ENCODE measurements at places on chromosomes 2 and 18.
A peak's percentile ranks its signal among the peaks of the same experiment; 100 is the strongest.

- DNase-seq: no peak
These were observed 16.8 kb downstream of the ATP6V1C2 start for GRCh38 chr2:10738192-10738591.

DNA sequence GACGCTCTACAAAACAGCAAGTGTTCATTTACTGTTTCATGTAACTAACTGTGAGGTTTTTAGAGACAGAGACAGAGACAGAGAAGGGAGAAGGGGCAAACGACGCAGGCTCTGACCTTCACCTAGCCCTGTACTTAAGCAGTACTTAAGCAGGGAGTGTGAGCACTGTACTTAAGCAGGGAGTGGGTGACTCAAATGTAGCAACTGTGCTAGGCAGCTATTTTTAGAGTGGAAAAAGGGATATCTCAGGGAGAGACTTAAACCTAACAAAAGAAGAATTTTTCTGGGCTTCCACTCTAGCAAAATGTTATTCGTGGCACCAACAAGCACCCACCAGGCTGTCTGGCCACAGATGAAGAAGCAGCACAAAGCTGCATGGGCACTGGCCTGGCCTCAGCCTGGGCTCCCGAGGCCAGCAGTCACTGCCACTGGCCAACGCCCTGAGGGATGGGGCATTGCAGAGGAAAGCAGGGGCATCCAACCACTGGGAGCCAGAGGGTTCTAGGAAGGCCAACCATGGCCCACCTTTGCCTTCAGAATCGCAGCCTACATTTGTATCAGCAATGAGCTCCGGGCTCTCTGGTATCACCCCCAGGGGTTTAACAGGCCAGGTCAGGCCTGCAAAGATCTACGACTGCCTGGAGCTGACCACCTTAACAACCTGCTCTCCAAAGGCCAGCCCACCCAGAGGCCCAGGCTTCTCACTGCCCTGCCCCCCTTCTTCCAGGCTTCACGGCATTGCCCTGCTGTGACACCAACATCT, 154.3 kb downstream of the TTC32 start:
- no peak for DNase-seq

DNA sequence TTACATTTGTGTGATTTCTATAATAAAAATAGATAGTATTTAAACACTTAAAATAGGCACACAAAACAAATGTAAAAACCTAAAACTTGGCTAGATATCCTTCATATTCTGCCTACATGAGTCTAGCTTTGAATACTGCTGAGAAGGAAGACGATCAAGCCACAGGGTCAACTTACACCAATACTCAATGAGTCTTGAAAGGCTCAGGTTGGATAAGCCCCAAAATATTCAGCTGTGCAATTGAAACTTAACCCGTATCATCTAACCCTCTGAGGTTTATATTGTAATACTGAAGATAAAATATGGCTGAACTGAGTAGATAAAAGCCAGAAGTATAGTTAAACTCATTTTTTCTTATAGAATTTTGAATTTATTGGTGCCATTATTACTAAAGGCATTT, 313.0 kb upstream of the NRXN1 start:
- no peak for DNase-seq

- no peak for DNase-seq
These were observed 188.2 kb downstream of the BCL2 start for GRCh38 chr18:63131106-63131958.

DNA sequence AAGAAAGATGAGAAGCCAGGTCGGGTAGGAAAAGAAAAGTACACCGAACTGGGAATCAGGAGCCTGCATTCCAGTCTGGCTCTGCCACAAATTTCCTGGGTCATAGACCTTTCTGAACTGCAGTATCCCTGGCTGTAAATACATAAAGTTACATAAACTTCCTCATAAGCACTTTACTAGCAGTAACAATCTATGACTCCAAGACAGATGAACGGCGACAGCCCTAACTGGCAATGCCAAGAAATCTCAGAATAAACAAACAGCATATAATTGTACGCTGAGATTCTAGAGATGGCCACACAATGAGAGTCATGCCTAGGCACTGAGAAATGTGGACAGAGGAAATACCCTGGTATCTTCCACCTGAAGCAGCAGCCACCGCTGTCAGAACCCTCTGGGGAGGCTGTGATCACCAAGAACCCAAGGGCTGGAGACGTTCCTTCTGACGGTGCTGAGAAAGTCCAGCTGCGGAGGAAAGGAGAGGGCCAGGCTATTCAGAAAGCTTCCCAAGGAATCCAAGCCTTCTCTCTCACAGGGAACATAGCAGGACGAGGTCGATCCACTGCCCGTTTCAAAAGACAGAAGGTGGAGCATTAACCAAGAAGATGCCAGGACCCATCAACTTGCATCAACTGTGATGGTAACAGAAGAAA, 89.3 kb upstream of the SLC66A3 start:
- DNase-seq: no peak

GRCh38 chr2:240437861-240438809, 2.7 kb downstream of the GPC1 start:
- no peak for DNase-seq

DNA sequence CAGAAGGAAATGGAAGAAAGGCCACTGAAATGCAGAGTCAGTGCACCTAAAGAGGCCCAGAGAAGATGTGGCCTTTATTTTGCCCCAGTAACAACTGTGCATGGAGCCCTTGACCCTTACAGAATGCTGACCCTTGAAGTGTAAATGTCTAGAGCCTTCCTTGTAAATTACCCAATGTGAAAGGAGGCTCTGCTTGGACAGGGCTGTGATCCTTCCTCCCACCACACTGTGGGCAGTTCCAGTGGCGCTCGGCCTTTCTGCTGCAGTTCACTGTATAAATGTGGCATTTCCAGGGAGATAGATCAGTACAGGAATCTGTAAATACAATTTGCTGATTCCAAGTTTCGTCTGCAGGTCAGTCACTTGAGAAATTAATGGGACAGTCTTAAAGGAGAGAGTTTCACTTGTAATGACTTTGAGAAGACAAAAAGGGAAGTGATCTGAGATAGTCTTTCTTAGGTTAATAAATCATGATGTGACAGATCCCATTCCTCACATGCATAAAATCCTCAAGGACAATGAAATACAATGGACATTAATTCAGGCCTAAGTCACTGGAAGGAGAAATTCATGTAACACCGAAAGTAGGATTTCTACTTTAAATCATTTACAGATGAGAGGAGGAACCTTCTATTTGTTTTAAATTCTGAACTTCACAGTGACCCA, 133.8 kb upstream of the LMAN1 start:
- no peak for DNase-seq

DNA sequence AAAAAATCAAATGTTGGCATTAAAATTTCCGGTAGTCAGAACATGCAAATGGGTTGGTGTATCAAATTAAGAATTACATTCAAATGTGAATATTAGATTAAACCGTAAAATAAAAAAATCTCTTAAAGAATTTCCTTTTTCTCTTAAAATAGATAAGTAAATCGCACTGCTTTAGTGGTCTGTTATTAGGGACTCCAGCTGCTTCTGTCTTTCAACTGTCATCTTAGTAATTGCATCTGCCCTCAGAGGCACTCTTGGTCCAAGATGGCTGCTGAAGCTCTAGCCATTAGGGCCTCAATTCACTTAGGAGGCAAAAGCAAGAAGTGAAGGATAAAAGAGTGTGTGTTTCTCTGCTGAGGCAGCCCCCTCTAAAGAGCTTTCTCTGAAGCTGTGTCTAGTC, 132.4 kb downstream of the MGAT5 start:
- no peak for DNase-seq

GRCh38 chr2:180670302-180671003, 310.0 kb upstream of the UBE2E3 start:
- DNase-seq: no peak

GRCh38 chr2:10120158-10120876, 2.2 kb upstream of the RRM2 start:
- DNase-seq: peak; percentile 98

GRCh38 chr2:106956879-106957278, 70.9 kb upstream of the ST6GAL2 start:
- no peak for DNase-seq

- DNase-seq: no peak
These were observed 46.9 kb upstream of the KCNH7 start for GRCh38 chr2:162885281-162886070.

DNA sequence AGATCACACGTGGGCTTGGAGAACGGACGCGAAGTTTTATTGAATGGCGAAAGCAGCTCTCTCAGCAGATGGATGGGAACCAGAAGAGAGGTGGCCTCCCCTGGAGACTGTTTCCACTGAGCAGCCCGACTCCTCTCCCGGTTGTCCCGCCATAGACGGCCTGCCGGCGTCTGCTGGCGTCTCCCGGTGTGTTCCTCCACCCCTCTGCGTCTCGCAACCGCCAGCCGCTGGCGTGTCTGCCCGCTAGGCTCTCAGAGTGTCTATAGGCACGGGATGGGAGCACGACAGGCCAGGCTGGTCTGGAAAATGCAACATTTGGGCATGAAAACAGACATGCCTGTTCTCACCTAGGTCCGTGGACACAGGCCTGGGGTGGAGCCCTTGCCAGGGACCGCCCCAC, 366.7 kb upstream of the SOX11 start:
- DNase-seq: no peak

GRCh38 chr18:46332286-46332801, 228.2 kb downstream of the HAUS1 start:
- no peak for DNase-seq

GRCh38 chr18:4077721-4078120, 377.4 kb downstream of the DLGAP1 start:
- DNase-seq: no peak

GRCh38 chr2:225479386-225479785, 79.9 kb downstream of the NYAP2 start:
- no peak for DNase-seq

GRCh38 chr18:36312806-36313395, 15.4 kb downstream of the FHOD3 start:
- DNase-seq: no peak

DNA sequence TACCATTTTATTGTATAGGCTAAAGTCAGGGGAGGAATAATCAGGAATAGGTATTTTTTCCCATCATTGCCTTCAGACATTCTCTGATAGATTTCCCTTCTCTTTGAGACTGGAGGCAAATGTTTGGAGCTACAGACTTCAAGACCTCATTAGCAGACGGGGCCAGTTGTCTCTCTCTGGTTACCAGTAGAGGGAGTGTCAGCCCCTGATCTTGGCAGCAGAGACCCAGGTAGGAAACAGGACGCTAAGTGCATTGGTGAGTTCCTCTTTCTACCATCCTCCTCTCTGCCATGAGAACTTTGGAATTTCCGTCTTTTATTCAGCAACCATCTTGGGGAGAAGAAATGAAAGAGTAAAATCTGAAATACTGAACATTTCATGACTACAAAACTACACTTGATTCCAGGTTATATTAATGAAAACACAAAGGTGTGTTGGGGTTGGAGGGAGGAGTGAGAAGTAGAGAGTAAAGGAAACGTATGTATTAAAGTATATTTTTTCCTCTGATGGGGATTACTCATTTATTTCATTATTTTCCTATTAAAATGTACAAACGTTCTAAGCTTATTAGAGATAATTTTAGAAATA, 186.2 kb upstream of the GCFC2 start:
- DNase-seq: peak; percentile 9

- DNase-seq: no peak
These were observed 376.4 kb downstream of the RBM43 start for GRCh38 chr2:150885236-150885635.

- no peak for DNase-seq
These were observed 493.6 kb upstream of the SETBP1 start for GRCh38 chr18:44187090-44187489.

DNA sequence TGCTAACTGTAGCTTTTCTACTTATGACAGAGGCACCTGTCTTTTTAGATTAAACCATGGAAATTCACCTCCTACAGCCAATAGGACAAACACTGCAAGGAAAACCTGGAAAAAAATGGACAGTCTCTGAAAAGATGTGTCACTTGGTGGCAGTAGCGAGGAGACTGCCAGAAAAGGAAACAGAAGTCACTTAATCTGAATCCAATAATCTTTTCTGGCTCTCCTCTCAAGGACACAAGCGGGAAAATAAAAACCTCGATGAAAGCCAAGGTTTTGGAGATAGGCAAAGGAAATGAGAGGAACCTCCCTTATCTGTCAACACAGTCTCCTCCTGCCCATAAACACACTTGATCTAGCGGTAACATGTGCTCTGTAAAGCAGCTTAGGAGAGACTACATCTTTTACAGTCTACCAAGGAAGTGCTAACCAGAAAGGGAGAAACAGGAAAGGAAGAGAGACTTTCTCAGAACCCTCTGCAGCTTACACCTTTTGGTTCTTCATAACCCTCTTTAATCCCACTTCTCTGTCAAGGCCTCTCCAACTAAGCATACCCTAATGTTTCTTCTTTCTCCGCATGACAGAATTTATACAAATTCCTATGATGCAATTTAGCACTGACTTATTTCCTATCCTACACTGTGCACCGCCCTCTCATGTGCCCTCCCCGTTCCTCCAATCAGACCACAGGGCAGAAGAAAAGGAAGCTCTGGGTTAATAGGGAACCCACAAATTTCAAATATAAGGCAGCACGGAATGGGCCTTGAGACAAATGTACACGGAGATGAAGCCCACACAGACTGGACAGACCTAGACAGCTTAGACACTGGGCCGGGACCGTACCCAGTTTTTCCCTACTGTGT, 52.8 kb downstream of the CLASP1 start:
- no peak for DNase-seq

- DNase-seq: no peak
These were observed 127.6 kb downstream of the PMAIP1 start for GRCh38 chr18:60027397-60027796.

DNA sequence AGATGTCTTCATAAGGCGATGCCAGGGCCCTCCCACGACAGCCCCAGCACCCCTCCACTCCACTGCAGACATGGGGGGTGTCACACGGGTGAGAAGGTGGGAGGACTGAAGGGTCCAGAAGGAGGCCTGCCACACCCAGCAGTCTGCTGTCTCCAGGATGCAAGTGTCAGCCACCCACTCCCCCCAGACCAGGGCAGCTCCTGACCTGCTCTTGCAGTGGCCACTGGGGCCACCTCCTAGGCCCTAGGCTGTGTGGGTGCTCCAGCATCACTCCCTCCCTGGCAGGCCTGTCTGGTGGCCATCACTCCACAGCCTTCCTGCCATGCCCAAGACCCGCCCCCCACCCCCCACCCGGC, 171.0 kb downstream of the CELF4 start:
- DNase-seq: no peak

- no peak for DNase-seq
These were observed 476.5 kb upstream of the ACVR2A start for GRCh38 chr2:147368306-147368705.

- no peak for DNase-seq
These were observed 55.0 kb upstream of the CTDP1 start for GRCh38 chr18:79624356-79625170.

DNA sequence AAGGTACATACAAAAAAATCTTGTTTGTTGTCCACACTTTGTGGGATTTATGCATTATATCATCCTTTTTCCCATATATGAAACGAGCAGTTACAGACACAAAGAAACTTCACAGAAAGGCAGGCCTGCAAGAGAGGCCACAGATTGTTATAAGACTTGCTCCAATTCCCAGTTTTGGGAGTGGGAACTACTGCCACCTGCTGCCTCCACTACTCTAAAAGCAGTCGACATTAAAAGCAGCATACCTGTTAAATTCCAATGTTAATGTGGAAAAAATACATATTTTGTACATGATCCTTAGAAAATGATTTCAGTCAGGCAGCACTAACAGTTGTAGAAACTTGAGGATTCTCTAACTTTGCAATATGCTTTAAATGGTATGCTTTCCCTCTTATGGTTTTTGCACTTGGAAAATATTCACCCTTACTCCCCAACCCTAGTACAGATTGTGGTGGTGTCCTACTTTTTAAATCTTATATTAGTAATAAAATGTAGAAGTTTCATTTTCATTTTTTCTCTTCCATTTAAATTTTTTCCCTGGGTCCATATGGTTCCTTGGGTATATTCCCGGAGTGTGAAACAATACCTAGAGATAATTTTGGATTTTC, 37.9 kb downstream of the SLC38A11 start:
- no peak for DNase-seq

- DNase-seq: no peak
These were observed 4.6 kb downstream of the TMEM169 start for GRCh38 chr2:216086207-216086893.

Measured in SHP77 treated with DMSO at 0.1 percent for 48 hours (cell line).